CD4-positive, alpha-beta T cell treated with Interleukin-21 for 1 hour (primary cell): ENCODE measurements at places on chromosomes 3 and 15.

GRCh38 chr15:91385311-91385710 is 285.3 kb downstream of the SV2B start:
- DNase-seq = no peak

GRCh38 chr3:141353652-141354495 is 14.4 kb upstream of the ZBTB38 start:
- DNase-seq = no peak

DNA sequence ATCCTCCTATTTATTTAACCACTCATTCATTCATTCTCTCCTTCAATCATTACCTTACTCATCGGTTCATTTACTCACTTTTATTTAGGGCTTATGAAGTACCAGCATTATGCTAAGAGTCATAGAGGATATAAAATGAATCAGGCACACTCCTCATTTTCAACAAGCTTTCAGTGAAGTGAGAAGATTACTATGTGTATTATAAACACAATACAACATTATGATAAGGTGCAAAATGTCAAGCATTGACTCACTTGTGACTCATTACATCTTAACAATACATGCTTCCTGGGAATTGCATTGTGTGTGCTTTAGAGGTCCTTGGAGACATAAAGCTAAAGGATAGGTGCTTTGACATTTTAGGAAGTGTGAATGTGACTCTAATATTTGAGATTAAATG is 60.4 kb downstream of the PLAAT1 start:
- no peak for DNase-seq

- no peak for DNase-seq
Measured at GRCh38 chr3:89889386-89889785, 782.0 kb downstream of the EPHA3 start.

DNA sequence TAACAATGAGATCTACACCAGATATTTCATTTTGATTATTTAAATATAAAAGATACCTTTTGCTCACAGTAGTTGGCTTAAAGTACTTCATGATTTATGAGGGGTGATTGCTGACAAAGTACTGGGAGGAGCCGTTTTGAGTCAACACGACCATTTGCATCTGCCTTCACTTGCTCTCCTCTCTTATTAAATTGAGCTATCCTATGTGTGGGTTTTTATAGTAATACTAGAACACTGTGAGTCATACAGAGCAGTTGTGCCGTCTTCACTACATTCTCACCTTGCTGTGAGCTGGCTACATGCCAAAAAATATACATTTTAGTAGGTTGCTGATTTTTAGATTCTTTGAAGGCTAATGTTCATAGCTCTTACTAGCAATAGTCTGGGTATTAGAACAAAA is 161.2 kb downstream of the ALCAM start:
- no peak for DNase-seq

GRCh38 chr3:157919319-157919887 is 186.8 kb downstream of the SHOX2 start:
- DNase-seq = no peak

- peak; percentile 84 for DNase-seq
Measured at GRCh38 chr15:99925661-99926461, 192.6 kb upstream of the LYSMD4 start.
